Hair follicular keratinocyte (primary cell): ENCODE measurements at places on chromosomes 1 and 21. TPM values are rescaled to one million over a fixed set of nuclear protein-coding genes. Genes with fewer than 3 reads are reported as not detected.

Gene UBASH3A
- not detected in 2 replicates for total RNA-seq

Gene IQCC
- 0.94 and 4.3 TPM in 2 replicates for total RNA-seq

Gene PROK1
- not detected in 2 replicates for total RNA-seq

Gene LDLRAD2
- total RNA-seq, result not detected in 2 replicates

Gene RCSD1
- 0.27 and 0.31 TPM in 2 replicates for total RNA-seq
